ENCODE measurements at places on chromosomes 5 and 9.

DNA sequence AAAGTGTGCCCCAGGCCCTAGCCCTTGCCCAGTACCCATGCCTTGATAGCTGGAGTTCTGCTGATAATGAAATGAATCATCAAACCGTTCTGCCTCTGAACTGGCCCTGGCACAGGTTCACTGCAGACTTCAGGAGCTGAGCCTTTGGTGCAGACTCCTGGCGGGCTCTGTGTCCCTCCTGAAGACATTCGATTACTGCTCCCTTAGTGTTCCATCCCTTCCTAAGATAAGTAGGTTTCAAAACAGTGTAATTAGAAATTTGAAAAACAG is 97.2 kb downstream of the MVB12B start:
- DNase-seq = no peak

DNA sequence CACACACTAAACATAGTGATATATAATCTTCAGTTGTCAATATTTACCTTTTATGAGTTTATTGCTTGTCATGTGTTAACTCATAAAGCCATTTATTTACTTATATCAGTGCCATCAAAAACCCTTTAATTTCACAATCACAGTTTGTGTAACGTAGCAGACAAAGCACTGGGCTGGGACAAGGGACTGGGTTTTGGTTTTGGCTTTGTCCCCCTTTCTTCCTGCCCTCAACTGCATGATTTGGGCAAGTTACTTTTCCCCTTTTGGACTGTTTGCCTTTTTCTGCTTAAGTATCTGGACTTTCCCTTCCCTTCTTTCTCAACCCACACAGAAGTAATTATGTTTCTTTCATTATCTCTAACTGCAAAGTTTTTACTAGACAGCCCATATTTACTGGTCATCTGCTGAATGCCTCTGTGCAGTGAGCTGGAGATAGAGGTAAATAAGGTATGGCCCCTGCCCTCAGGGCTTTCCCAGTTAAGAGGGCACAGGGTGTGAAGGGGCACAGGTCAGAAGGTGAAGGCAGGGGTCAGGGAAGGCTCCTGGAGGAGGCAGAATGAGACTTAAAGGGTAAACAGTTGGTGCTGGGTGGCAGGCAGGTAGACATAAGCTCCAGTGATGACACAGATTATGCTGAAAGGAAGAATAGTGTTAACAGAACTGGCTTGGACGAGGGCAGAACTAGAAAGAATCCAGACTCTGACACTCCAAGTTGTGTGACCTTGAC is 14.8 kb upstream of the NR3C1 start:
- DNase-seq = no peak

DNA sequence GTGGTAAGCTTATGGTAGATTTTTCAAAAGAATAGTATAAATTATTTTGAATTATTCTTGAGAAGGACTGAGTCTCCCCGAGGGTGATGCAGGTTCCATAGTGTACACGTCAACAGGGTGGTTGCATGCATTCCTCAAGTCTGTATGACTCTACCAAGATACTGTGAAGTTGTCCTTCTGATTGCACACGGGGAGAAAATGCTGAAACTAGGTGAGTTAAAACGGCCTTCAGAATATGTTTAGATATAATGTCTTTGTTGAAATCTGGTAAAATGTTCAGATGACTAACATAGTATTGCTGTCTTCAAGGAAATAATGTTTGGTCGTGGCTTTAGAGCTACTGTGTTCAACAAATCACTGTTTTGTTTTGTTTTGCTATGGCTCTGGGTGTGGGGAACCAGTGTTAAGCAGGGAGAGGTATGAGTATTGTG is 22.4 kb upstream of the TNFAIP8 start:
- no peak for DNase-seq

- DNase-seq = no peak
Observed at GRCh38 chr5:80442742-80443141, 34.9 kb downstream of the ZFYVE16 start.

- DNase-seq = no peak
Observed at GRCh38 chr5:90381213-90381929, 28.2 kb downstream of the CETN3 start.

DNA sequence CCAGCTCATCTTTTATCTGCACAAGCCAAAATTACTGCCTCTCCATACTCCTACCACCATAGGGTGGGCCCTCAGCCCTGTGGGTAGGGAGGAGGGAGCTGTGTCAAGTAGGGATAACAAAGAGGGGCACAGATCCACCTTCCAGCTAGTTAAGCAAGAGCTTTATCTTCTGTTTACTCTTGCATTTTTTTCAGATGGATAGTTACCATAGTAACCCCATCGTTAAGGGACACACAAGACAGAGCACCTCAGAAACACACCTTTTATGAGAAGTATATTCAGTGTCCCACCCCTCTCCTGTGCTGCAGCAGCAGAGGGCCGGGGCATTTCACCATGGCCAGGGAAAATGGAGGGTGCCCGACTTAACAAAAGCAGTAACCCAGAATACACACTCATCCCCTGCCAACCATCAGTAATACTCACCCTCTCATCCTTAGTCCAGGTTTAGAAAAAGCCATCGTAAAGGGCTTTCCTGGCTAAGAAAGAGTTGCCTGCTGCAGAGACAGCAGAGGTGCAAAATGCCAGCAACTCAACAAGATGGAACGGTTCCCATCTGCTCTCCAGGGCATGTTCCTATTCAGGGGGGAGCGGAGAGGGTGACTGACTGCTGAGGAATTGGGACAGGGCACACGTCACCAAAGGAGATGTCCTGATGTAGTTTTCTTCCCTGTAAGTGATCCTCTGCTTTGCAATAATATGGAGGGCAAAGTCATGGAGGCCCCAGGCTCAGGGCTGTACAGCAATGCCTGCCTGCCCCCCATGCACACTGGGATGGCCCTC is 25.1 kb downstream of the MACROH2A1 start:
- DNase-seq = no peak

DNA sequence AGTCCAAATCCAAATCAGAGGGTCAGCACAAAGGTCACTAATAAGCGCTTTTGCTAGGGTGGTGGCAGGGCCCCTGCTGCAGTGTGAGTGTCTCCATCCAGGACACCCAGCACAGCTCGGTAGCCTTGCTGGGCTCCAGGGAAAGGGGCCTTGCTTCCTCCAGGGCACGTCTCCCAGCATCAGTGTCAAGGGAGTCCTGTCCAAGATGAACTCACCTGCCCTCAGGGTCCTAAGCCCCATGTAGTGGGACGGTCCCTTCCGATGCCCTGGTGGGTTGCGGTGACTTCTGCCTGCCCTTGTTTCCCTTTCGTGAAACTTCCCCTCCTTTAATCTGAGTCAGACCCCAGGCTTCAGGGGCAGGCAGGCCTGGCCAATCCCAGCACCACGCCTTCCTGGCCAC is 101.7 kb downstream of the ZNF354C start:
- DNase-seq = no peak

- no peak for DNase-seq
Observed at GRCh38 chr5:168132241-168132641, 159.2 kb upstream of the WWC1 start.

GRCh38 chr5:96492459-96493047 is 59.5 kb upstream of the PCSK1 start:
- no peak for DNase-seq

DNA sequence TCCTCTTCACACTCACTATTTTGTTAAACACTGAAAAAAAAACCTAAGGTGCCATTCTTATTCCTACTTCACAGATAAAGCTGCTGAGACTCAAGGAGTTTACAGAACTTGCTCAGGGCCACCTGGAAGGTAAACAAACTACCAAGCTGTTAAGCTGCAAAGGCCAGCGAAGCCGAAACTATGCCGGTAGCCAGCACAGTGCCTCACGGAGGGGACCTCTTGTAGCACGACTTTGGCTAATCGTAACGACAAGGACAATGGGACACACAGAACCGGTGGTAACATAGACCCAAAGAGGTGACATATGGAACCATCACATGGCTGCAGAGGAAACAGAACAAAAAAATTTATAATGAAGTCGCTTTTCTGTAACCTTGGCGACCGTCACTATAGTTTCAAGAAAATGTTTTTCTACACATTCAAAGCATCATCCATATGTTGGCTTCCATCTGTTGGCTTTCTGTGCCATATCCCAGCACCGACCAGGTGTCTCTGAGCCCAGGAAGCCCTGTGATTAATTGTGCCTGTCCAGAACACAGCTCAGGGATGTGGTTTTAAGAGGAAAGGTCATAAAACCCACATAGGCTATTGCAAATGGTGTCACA is 60.3 kb downstream of the S1PR3 start:
- DNase-seq = no peak

- DNase-seq = no peak
Observed at GRCh38 chr9:4421847-4422246, 68.4 kb upstream of the SLC1A1 start.

DNA sequence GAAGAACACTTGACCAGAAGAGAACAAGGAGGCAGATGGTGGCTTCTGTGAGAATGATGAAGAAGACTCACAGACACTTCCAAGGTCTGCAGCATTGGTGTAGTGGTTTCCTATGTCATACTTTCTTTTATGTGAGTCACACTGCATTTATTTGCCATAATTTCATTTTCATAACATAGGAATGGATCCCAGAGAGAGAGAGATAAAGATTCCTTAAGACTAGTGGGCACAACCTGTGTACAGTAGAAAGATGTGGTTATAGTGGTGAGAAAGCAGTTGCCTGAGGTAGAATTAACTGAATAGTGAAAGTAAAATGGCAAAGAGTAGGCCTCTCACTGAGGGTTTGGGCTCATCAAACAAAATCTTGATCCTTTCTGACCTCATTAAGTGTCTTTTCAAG is 7.6 kb upstream of the CCDC152 start:
- no peak for DNase-seq

GRCh38 chr9:96048104-96048955 is 172.8 kb downstream of the ERCC6L2 start:
- no peak for DNase-seq

GRCh38 chr5:142545650-142546322 is 140.1 kb downstream of the FGF1 start:
- no peak for DNase-seq

DNA sequence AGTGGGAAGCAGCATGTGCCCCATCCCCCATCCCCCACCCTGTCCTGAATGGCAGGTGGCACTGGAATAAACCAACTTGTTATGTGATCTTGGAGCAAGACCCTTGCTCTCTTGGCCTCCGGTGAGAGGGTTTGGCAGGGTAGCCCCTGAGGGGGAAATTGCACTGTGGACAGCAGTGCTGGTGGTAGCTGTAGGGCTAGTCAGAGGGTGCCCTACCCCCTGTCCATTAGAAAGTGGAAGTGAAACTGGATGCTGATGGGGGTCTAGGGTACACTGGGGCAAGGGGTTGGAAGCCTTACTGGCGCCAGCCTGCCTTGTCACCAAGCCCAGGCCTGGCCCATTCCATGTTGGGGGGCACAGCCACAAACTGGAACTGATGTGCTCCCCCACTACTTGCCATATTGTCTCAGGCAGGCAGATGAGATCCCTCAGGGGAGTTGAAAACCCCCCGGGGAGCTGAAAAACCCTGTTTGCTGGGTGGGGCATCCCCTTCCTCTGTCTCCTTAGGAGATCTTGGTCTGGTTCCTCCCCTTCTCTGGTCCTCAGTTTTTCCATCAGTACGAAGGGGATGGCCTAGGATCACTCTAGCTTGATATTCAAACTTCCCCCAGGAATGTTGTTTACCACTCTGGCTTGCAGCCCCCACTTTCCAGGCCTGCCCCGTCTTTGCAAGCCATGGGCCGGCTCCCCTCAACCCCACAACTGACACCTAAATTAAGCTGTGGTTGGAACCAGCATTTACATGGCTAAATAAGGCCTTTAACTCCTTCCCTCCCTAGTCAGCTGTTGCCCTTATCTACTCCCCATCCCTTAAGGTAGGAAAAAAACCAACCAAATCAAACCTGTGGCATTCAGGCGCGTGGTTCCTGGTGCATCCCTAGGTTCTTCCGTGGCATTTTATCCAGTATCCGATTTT is 14.4 kb upstream of the SYNPO start:
- no peak for DNase-seq

- no peak for DNase-seq
Observed at GRCh38 chr5:170075696-170076095, 30.0 kb upstream of the FOXI1 start.

DNA sequence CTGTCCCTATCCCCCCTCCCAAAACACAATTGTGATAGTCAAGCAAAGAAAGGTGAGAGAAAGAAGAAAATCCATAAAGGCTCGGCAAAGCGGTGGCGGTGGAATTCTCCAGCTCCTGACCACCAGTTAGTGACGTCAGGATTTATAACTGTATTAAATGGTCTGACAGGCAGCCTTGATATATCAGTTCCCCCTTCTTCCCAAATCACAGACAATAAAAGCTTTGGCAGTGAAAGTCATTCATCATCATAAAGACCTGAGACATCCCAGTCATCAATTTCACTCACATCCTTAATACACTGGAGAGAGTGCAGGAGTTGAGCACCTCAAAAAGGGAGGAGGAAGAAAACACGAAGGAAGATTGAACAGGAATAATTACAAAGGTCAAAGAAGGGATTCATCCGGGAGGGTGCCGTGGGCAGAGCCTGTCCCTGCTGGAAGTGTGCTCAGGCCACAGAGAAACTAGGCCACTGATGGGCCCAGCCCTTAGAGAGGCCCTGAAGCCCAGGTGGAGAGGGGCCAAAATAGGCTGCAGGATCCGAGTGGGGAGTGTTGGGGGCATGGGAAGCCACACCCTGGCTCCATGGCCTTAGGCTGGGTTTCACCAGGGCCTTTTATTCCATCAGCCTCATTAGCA is 131.9 kb downstream of the PAX5 start:
- no peak for DNase-seq

GRCh38 chr5:20215257-20215656 is 227.3 kb upstream of the CDH18 start:
- no peak for DNase-seq

- DNase-seq = no peak
Observed at GRCh38 chr5:158456756-158457155, 597.8 kb upstream of the CLINT1 start.

DNA sequence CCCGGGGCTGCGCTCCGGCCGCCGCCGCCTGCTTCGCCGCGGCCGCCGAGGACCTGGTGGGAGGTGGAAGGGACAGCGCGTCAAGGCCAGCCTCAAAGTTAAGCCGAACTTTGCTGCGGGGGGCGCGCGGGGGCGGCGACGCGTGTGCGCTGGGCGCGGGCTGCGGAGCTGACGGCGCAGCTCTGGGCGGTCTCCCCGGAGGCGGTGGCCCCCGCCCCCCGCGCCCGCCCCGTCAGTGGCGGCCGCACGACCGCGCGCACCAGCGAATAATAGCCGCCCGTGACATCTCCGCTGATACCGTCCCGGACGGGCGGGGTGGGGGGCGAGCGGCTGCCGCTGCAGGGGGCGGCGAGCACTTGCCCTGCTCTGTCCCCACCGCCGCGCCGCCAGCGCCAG is 579 bp upstream of the FAM78A start:
- DNase-seq = no peak

DNA sequence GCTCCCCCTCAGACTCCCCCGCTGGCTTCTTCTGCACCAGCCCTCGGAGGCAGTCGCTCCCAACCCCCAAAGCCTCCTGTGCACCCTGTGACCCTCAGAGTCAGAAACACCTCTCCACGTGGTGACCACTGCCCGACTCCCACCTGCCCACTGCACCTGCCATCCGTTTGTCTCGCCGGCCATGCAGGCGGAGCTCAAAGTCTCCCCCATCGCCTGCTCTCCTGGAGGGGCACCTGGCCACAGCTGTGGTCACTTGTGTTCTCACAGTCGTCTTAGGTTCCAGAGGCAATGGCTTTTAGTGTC is 38.2 kb downstream of the MRPL36 start:
- no peak for DNase-seq

Measured in stimulated activated CD8-positive, alpha-beta memory T cell treated with anti-CD3 and anti-CD28 coated beads, Interleukin-4, amount 100 ng/mL, for 1 hour (primary cell).